Kidney tubule cell (primary cell): ENCODE measurements at places on chromosomes 6 and 20.

- peak; percentile 9 for DNase-seq
Observed at GRCh38 chr6:45900808-45901752, 114.6 kb downstream of the CLIC5 start.

GRCh38 chr20:31642837-31643236 lies 5.1 kb downstream of the COX4I2 start:
- DNase-seq, result no peak

DNA sequence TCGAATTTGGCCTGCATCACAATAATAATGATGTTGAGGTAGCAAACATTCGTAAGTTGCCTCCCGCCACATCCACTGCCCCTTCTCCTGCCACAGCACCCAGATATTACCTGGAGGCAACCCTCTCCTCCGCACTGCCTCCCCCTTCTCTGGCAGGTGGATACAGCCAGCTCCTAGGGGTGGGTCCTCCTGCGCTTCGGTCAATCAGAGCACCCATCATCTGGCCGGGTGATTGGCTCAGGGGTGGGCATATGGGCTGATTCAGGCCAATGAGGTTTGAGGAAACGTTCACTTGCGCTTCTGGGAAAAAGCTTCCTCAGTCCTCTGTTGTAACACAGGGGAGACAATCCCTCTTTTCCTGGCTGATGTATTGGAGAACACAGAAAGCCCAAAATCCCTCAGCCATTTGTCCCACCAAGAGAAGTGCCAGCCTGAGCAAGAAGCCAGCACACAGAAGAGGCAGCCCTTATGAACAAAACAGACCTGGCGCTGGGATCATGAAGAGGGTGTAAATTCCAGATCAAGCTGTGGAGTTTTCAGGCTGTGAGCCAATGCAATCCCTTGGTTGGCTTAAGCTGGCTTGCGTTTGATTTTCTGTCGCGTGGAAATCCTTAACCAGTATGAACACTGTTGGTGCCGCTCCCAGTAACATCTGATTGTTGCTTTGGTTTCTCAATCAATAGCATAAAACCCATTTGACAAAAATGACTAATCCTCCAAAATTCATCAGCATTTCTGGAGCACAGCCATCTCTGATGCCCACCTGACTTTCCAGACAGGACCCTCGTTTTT lies 82.2 kb downstream of the PRDM1 start:
- DNase-seq, result no peak

GRCh38 chr6:124234801-124235200 lies 431.1 kb downstream of the NKAIN2 start:
- no peak for DNase-seq

DNA sequence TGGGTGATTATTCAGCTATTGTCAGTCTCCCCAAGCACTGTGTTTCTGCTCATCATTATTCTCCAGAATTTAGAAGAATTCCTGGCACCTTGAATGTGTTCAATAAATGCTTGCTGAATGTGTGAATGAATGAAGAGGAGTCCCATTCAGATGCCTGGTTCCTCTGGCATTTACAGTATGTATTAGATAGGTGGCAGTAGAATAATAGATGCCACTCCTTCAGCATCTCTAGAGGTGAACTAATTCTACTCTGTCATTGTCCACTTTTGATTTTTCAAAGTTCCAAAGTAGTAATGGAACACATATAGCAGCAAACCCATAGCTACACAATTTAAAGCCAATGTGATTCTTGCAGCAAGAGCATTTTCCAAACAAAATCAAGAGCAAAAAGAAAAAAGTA lies 118.9 kb upstream of the CEP162 start:
- DNase-seq, result no peak

- DNase-seq, result no peak
Observed at GRCh38 chr6:40353197-40353966, 233.8 kb downstream of the LRFN2 start.

DNA sequence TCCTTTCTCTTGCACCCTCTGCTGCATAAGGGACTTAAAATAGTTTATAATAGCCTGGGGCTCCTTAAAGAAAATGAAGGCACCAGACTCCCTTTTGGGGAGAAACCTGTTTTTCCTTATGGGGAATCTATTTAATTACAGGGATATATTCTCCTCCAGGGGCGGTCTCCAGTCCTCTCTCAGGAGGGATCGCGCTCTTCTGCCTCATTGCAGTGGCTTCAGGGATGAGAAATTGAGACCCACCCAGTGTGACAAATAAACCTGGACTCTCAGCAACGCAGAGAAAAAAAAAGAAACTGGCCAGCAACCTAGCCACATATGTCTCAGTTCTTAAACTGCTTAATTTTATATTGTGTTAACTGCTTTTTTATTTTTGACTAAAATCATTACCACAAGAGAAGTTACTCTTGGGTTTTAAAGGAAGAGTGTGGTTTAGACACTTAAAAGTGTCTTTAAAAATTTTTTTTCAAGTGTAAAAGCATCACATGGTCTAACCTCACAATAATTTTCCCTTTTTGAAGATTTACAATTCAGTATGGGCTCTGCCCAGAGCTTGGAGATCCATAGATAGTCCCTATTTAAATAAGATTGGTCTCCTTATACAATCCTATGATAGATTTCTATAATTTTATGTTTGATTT lies 11.7 kb upstream of the GOPC start:
- no peak for DNase-seq

GRCh38 chr6:33965766-33966165 lies 162.0 kb upstream of the MLN start:
- DNase-seq, result no peak
